ENCODE measurements at places on chromosomes 13 and 19.
A peak's percentile ranks its signal among the peaks of the same experiment; 100 is the strongest.

DNA sequence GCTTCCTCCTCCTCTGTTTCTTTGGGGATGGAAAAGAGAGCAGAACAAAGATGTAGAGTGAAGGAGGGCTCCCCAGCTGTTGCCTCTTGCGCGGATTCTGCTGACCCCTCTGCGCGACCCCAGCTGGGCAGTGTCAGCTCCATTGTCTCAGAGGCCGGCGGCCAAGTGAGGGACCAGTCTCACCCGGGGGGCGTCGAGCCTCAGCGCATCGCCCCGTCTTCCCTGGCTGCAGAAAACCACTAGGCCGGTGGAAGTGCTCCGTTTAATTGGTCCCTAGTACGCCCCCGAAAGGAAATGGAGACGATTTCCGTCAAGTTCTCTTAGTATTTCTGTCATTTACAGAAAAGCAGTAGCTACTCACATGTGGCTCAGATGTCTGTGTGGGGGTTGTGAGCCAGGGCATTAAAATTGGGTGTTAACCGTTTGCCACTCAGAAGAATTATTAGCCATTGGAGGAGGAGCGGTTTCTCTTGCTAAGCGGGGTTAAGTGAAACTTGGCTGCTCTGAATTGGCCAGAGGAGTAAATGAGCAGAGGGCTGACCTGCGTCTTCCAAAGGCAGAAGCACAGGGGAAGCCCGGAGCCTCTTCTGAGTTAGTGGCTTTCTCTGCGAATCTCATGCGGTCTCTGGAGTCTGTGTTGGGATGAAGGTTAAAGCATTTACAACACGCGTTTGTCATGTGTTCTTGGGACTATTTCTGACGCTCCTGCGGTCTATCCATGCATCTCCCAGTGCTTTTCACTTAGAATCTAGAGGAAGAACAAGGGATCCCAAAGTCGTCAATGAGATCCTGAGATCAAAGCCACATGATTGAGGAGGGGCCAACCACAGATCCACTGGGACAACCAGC, 132.8 kb upstream of the MYO16 start:
- DNase-seq: no peak

GRCh38 chr19:21133633-21134032, 8.2 kb upstream of the ZNF431 start:
- no peak for DNase-seq

GRCh38 chr13:76854894-76855293, 31.3 kb downstream of the KCTD12 start:
- no peak for DNase-seq

- no peak for DNase-seq
Observed at GRCh38 chr19:29588095-29588494, 18.0 kb upstream of the POP4 start.

DNA sequence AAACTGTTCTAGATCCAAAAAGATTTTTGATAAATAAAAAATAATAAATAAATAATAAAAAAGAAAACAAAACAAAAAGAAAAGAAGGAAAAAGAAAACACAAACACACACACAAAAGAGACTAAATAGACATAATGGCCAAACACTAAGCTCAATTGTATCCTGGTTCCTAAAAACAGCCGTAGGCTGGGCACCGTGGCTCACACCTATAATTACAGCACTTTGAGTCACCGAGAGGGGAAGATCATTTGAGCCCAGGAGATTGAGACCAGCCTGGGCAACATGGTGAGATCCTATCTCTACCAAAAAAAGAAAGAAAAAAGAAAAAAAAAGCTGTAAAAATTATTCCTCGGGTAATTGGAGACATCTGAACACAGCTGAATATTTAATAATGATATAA, 8.9 kb downstream of the ETHE1 start:
- no peak for DNase-seq

- no peak for DNase-seq
Observed at GRCh38 chr19:31946491-31946890, 398.9 kb upstream of the ZNF507 start.

DNA sequence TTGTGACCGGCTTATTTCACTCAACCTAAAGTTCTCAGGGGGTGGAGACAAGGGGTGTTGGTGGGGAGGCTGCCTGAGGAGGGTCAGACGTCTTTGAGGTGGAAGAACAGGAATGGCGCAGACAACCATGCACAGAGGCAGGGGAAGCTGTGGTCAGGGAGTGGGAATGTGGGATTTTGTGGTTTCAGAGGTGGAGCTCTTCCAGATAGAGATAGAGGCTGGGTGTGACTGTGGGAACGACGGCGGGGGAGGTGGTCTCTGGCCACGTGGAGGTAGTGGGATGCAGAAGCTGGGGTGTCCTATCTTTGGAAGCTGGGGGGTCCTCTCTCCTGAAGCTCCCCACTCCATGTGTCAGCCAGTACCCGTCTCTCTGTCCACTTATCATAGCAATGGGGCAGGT, 7.8 kb upstream of the KLK14 start:
- no peak for DNase-seq

GRCh38 chr19:39563408-39563807, 23.4 kb upstream of the EID2 start:
- DNase-seq: no peak

DNA sequence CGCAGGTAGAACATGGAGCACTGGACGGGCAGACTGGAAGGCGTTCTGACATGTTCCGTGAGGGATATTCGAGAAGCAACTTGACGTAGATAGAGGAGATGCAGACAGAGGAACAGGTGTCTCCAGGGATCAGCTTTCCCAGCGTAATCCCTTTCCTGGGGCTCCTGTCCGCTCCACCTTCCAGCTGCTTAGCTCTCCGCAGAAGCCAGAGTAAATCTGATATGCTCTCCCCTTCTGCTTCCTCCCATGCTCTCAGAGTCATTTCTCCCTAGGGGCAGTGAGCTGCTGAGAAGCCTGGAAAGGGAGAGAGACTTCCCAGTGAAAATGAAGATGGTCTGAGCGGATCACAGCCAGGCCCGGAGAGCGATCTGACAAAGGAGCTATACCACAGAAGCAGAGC, 23.0 kb upstream of the OLFM4 start:
- no peak for DNase-seq

- DNase-seq: no peak
Observed at GRCh38 chr13:110881839-110882627, 32.8 kb downstream of the ANKRD10 start.

DNA sequence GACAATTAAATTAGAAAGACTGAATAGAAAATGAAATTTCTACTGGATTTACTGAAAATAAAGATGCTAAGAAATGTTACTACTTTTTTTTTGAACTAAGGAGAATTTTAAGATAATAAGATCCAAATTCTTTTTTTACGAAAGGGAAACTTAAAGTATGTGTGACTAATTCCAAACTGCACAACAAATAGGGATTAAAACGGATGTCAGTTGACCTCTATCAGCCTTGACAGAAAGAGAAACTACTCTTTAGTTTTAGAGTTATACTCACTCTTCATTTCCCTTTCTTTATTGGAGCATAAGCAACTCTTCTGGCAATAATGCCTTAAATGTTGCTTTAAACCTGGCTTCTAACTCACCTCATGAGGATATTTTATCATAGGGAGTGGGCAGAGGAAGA, 273.8 kb downstream of the SLITRK6 start:
- DNase-seq: no peak

GRCh38 chr19:45947926-45948325, 25.7 kb downstream of the NOVA2 start:
- no peak for DNase-seq

- DNase-seq: no peak
Observed at GRCh38 chr13:23512762-23513395, 57.3 kb upstream of the TNFRSF19 start.

GRCh38 chr19:6849876-6850275, 37.5 kb upstream of the ADGRE1 start:
- no peak for DNase-seq

- DNase-seq: no peak
Observed at GRCh38 chr13:105763851-105764250, 771.6 kb downstream of the EFNB2 start.

GRCh38 chr13:113428469-113428865, 24.8 kb downstream of the ADPRHL1 start:
- DNase-seq: no peak

GRCh38 chr19:46150606-46151005, 2.6 kb downstream of the IGFL2 start:
- no peak for DNase-seq

- no peak for DNase-seq
Observed at GRCh38 chr13:77338961-77339401, 12.1 kb upstream of the MYCBP2 start.

GRCh38 chr19:15935167-15935702, 906 bp upstream of the CYP4F11 start:
- no peak for DNase-seq

DNA sequence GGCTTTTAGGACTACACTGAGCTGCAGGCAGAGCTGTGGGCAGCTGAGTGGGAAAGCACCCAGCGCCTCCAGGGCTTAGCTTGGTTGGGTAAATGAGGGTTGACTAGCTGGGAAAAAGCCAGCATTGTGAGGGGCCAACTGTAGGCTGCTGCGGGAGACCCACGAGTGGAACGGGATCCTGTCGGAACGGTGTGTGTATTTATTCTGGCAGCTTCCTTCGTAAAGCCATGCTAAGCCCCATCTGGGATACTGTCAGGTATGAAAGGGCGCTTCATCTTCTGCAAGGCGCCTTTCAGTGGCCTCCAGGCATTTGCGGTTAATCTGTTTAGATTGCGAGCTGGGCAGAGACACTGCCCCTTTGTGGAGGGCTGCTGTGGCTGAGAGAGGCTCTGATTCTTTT, 39.5 kb upstream of the CNMD start:
- no peak for DNase-seq

DNA sequence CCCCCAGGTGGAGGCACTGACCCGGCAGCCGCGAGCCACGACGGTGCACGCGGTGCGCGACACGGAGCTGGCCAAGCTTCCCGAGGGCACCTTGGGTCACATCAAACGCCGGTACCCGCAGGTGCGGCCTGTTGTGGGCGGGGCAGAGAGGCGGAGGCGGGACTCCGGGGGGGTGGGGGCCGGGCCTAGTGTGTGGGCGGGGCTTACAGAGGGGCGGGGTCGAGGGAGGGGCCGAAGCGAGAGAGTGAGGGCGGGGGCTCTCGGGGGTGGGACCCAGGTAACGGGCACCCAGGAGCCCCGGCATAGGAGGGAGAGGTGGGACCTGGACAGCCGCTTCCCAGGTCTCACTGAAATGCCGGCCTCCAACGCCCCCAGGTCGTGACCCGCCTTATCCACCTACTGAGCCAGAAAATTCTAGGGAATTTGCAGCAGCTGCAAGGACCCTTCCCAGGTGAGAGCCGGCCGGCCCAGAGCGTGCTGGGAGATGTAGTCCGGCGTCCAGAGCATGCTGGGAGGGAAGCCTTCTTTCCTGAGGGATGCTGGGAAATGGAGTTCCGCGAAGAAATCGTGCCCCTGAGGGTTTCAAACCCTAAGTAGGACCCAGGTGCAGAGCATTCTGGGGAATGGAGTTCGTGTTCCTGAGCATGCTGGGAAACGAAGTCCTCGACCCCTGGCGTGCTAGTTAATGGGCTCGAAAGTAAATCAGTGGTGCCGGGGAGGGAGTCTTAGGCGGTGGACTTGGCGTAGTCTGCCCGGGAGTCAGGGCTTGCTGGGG, 15.7 kb downstream of the PNPLA6 start:
- no peak for DNase-seq

DNA sequence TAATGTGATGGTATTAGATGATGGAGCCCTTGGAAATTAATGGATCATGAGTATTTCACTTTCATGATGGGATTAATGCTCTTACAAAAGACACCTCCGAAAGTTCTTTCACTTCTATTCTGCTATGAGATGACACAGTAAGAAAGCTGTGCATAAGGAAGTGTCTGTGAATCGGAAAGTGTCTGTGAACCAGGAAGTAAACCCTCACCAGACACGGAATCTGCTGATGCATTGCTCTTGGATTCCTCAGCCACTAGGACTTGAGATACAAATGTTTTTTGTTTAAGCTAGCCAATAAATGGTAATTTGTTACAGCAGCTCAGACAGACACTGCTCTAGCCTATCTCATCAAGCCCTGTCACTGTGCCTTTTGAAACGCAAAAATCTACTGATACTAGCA, 440.4 kb upstream of the PRR20A start:
- DNase-seq: no peak

GRCh38 chr19:17240826-17241399, 4.8 kb downstream of the NR2F6 start:
- DNase-seq: no peak

GRCh38 chr19:38273499-38273898, 9.1 kb downstream of the SPINT2 start:
- no peak for DNase-seq

DNA sequence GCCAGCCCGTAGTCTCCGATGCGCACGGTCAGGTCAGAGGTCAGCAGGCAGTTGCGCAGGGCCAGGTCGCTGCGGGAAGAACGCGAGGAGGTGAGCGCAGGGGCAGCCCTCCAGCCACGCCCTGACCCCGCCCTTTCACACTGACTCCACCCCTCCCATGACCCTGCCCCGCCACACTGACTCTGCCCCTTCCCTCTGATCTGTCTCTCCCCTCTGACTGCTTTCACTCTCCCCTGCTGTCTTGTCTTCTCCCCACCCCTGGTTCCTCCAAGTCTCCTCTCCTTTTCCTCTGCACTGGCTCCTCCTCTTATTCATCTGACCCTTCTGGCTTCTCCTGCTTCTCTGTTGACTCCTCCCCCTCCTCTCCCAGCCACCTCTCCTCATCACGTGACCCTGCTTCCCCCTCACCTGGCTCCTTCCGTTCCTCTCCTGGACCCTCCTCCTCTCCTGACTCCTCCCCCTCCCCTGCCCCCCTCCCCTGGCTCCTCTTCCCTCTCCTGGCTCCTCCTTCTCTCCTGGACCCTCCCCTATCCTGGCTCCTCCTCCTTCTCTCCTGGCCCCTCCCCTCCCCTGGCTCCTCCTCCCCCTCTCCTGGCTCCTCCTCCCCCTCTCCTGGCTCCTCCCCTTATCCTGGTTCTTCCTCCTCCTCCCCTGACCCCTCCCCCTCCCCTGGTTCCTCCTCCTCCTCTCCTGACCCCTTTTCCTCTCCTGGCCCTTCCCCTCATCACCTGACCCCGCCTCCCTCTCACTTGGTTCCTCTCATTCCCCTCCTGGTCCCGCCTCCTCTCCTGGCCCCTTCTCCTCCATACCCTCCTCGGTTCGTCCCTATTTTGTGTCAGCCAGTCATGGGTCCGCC, 9.9 kb downstream of the LMTK3 start:
- peak; percentile 74 for DNase-seq

DNA sequence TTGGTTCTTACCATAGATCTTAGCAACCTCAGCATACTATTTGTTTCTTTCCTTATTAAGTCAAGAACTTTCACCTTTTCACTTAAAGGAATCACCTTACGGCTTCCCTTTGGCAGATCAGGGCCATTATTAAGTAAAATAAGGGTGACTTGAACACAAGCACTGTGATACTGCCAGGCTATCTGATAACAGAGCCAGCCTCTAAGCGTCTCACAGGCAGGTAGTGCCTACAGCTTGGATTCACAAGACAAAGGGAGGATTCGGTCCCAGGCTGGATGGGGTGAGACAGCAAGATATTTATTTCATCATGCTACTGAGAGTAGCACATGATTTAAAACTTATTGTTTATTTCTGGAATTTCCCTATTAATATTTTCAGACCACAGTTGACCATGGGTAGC, 218.6 kb downstream of the FOXO1 start:
- DNase-seq: no peak

GRCh38 chr19:2449019-2449418, 7.7 kb downstream of the LMNB2 start:
- DNase-seq: no peak

All from coronary artery (tissue), 2 donors.